Fibroblast of upper back skin (primary cell): ENCODE measurements at places on chromosomes 6 and 20.
A peak's percentile ranks its signal among the peaks of the same experiment; 100 is the strongest.

- no peak for DNase-seq
Observed at GRCh38 chr6:42125663-42126062, 16.8 kb downstream of the C6orf132 start.

- no peak for DNase-seq
Observed at GRCh38 chr20:54041336-54041735, 29.1 kb downstream of the BCAS1 start.

DNA sequence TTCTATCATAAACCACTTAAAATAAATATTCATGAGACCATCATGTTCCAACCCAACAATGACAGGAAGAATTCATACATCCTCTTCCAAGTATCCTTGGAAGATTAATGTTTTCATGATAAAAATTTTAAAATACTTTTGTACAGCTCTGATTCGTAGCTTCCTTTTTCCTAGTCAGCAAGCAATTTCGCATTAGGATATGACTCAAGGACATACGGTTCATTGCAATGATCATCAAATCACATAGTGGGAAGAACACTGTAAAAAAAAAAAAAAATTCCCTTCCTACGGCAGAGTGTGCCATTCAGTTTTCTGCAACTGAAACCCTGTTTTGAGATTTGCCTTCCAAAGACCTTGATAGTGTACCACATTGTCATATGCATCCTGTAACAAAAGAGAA, 35.3 kb upstream of the GFOD1 start:
- DNase-seq = peak; percentile 74

GRCh38 chr6:156840606-156841005, 63.4 kb downstream of the ARID1B start:
- DNase-seq = no peak

DNA sequence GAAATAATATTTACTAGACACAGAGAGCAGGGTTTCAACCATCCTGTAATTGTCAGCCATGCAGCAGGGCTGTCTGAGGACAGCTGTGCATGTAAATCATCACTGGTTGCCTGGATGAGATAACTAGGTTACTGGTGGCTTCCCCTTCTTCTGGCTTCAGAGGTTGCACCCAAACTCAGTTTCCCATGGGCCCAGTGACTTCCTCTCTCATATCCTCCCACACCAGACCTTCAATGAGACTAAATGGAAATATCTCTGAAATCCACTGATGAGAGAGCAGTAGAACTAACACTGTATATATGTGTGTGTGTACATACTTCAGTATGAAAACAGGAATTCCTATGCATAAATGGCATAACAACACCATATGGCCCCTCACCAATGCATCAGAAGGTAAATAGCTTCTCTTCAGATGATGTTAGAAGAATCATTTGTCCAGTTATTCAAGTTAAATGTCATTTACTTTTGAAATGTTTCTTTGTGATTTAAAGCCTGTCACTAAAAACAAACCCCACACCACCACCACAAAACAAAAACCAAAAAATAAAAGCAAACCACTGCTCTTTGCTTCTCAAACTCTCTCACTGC, 51.0 kb upstream of the IL20RA start:
- no peak for DNase-seq

DNA sequence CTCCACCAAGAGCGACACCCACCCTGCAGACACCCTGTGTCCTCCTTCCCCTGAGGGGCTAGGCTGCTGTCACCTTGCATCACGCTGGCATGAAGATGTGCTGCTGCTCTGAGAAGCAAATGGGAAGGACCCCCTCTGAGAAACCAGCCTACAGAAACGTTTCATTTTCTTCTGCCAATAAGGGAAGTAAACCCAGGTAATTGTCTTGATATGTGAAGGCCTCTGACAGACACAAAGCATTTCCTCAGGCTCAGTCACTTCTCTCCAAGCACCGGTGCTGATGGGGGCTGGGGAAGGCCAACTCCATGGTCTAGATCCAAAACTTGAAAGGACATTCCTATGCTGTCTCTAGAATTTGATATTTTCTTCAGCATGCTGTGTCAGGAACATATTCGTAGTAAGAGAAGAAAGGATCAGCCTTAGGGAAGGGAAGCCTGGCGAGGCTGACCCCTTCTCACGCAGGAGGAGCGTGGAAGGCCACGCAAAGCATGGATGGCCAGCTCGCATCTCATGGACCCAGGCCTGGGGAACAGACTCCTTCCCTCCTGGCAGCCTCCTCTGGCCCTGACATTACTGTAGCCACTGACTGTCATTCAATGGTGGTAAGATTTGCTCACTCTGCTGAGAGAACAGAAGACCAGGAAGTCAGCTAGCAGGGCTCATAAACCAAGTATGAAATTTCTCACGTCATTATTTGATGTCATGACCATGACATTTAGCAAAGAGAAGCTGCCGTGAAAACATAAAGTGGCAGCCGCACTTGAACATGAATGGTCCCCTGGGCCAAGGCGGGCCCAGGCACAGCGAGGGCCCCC, 20.4 kb downstream of the ACSS1 start:
- DNase-seq = no peak

GRCh38 chr6:79377047-79377446, 142.6 kb upstream of the HMGN3 start:
- DNase-seq = no peak

GRCh38 chr6:56692523-56693245, 50.0 kb upstream of the DST start:
- DNase-seq = peak; percentile 66

GRCh38 chr6:55260181-55260580, 67.1 kb upstream of the GFRAL start:
- DNase-seq = no peak

DNA sequence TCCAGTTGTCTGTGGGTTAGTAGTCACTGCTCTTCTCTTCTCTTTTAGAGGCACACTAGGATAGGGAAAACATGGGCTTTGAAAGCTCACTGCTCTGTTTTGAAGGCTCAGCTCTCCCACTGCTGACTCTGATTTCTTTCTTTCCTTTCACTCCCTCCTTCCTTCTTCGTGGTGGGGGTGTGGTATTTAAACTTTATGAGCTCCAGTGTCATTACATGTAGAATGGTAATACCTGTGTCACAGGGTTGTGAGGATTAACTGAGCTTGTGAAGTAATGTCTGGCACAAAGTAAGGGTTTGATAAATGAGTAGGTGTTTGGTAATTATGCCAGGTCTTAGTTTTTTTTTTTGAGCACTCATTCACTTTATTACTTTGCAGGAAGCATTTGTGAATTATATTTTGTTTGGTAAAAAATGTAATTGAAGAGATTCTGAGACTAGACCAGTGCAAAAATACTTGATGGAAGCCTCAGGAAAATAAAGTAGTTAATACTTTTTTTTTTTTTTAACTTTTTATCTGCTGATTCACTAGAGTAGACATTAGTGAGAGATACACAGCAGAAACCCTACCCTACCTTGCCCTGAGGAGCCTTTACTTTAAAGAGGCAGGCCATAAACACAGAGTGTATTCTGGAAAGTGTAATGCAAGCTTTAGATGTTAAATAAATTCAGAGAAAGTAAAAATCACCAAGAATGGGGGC, 17.3 kb downstream of the SMAP1 start:
- DNase-seq = no peak

- DNase-seq = no peak
Observed at GRCh38 chr6:42629845-42630244, 66.0 kb downstream of the UBR2 start.

DNA sequence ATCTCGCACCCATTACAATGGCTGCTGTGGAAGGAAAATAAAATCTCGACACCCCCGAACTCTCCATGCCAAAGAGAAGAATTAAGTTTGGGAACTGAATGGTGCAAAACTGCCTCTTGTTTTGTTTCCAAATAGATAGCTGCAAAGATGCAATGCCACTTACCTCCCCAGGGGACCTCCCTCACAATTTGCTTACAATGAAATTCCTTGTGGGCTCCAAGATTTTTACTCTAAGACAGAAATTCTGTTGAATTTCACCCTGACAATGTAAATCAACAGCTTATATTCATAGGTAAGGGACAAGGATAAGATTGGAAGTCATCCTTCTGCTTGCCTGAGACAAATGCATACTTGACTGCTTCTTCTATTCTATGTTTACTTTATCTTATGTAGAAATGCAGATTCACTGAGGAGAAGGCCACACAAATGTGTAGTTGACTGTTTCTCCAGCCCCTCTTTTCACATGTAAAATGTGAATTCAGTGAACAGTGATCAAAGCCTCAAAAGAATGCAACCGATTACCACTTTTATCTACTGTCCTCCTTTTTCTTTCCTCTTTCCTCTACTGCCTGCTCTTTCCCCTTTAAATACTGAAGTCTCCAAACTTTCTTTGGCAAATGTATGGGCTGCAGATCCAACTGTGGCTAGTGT, 36.6 kb downstream of the ADGRF4 start:
- DNase-seq = no peak

GRCh38 chr6:150028799-150029198, 3.5 kb upstream of the RAET1L start:
- DNase-seq = no peak

GRCh38 chr6:121865811-121866210, 430.4 kb downstream of the GJA1 start:
- no peak for DNase-seq

DNA sequence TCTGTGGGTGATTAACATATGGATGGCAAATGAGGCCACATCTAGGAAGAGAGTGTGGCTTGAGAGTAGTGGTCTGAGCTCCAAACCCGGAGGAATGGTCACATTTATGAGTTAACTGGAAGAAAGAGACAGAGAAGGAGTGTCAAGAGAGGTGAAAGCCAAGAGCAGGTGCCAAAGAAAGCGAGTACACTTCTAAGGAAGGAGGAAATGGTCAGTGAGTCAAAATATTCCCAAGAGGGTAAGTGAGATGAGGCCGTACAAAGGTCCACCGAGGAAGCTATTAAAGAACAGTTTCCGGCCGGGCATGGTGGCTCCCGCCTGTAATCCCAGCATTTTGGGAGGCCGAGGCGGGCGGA, 104.5 kb upstream of the RNF24 start:
- peak; percentile 72 for DNase-seq

DNA sequence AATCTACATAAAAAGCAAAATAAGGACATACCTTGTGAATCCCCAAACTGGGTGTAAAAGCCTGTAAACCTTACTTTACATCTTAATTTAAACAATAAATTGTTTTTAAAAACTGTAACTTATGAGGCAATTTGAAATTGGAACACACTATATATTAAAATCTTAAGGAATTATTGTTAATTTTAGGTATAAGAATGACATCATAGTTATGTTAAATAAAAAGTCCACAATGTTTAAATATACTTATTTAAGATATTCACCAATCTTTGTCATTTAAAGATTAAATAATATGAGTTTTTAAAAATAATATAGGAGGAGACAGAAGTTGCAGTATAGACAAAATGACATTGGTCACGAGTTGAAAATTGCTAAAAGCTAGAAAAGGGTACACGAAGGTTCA, 621.9 kb upstream of the POU3F2 start:
- DNase-seq = no peak

- DNase-seq = no peak
Observed at GRCh38 chr20:3367089-3367488, 40.4 kb downstream of the DNAAF9 start.

DNA sequence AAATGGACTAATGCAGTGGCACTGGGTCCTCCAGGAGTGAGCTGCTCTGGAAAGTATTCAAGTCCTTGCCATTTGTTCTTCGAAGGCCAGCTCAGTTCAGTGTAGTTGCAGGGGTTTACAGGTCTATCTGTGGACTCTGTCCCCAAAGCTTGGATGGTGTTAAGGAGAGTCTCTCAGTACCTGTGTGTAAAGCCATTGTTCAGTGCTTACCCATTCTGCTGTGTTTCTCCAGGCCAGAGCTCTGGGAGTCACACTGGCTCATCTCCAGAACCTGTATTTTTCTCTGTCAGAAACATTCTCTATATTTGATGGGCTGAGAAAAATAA, 66.6 kb downstream of the DTD1 start:
- no peak for DNase-seq

GRCh38 chr6:36320475-36320874, 16.2 kb downstream of the BNIP5 start:
- no peak for DNase-seq

DNA sequence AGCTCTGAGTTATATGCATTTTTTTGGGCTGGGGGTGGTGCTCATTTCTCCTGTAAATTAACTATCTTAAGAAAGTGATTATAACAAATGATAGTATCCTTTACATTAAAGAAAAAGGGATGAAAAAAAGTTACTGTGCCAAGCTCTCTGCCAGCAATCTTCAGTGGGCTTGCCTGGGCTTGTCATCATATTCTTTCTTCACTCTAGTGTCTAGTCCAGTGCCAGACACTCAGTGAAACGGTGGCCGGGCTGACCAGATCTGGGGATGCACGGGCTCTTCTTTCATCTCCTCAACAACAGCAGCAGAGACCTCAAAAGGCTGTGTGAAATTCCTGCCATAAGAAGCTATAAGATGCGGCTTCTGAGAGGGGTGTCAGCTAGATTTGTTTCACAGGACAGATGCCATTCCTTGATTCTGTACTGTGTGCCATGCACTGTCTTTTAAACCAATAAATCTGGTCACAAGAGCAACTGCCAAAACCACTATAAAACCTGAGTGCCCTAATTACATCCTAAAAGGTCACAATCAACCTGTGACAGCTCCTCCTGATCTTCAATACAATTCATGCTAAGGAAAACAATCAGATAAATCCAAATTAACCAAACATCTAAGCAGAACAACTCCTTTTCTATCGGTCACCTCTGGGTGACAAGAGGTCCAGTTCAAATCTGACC, 12.1 kb downstream of the EXOC2 start:
- DNase-seq = no peak

DNA sequence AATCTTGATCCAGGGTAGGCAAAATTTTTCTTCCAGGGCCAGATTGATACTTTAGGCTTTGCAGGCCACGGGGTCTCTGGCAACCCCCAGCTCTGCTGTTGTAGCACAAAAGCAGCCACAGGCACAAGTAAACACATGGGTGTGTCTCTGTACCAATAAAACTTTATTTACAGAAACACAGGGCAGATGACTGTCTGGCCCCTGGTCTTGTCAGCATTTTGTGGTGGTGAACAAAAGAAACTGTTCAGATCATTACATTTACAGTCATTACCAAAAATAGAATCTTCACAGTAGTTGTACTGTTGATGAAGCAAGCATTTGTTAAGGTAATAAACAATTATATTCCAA, 45.0 kb upstream of the KIF25 start:
- no peak for DNase-seq

- no peak for DNase-seq
Observed at GRCh38 chr20:17587148-17587547, 17.3 kb downstream of the DSTN start.

DNA sequence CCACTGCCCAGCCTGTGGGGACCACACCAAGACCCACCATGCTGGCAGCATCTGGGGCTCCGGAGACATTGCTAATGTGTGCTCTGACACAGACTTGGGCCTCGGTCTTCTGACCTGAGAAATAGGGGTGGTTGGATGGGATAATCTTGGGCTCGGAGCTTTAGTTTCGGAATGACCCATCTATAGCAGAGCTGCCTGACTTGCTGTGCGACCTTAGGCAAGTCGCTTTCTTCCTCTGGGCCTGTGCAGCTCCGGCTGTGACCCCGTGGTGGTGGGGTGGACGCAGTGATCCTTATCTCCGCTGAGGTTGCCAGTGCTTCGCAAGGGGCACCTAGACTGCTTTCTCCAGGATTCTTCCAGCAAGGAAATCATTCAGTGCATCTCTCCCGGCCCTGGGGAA, 43.7 kb downstream of the CEBPB start:
- no peak for DNase-seq
